ENCODE measurements at places on chromosomes 1 and 21. TPM values are rescaled to one million over a fixed set of nuclear protein-coding genes. Genes with fewer than 3 reads are reported as not detected.
A peak's percentile ranks its signal among the peaks of the same experiment; 100 is the strongest.

DNA sequence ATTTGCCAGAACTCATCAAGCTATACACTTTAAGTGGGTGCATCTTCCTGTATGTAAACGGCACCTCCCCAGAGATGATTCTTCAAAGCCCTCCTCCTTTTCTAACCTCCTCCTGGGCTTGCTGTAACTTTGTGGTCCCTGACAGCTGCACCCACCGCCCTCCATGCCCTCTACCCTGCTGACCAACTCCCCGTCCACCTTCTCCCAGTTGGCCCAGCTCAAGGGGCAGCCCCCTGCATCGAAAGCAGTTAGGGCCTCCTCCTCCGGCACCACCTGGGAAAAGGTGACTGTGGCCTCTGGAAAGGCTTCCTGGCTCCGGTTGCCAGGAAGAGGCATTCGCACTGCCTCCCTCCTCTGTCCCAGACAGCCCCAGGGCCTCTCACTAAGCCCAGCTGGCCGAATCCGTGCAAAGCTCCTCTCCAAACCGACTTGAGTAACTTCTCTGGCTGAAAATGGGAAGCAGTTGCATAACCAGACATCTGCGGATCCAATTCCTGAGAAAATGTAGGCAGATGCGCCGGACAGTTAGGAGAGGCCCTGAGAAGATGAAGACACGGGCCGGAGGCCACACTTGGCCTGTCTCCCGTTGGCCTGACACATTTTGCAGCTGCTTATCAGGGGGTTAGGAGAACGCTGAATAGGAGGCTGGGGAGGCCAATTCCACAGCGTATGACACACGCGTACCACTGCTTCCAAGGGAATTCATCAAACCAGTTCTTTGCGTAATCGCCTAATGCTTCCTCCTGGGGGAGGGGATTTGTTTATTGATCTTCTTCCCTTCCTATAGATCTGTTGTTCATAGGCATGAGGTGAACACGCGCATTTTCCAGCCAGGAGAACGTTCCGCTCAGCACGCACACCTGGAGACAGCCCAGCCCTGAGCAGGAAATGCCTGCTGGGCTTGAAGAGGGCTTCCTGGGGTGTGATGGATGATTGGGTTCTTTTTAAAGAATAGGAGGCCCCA, 48.7 kb upstream of the COL6A2 start:
- H3K27ac ChIP-seq: peak overlapping the region; percentile 83
- H3K4me1 ChIP-seq: peaks cover 4% of the 10 kb centered on the region
- peaks cover 9% of the 10 kb centered on the region for H3K27me3 ChIP-seq

DNA sequence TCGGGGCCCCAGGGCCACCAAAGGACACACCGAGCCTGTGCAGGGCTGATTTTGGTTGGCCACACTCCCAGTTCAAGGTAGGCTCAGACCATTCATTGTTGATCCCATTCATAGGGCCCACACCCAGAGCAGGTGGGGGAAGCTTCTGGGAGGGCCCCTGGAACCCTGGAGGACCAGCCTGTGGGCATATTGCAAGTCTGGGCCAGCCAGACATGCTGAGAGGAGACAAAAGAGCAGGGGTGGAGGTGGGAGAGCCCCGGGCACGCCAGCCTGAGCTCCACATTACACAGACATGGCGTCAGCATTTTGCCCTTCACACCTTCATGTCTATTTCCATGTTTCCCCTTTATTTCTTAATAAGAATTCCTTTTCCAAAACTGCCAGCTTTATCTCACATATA, 25.7 kb downstream of the PMVK start:
- no peak for DNase-seq
- peaks cover 11% of the 10 kb centered on the region for H3K4me1 ChIP-seq
- H3K27me3 ChIP-seq: no peaks in the 10 kb centered on the region
- no peaks in the 10 kb centered on the region for H3K36me3 ChIP-seq

DNA sequence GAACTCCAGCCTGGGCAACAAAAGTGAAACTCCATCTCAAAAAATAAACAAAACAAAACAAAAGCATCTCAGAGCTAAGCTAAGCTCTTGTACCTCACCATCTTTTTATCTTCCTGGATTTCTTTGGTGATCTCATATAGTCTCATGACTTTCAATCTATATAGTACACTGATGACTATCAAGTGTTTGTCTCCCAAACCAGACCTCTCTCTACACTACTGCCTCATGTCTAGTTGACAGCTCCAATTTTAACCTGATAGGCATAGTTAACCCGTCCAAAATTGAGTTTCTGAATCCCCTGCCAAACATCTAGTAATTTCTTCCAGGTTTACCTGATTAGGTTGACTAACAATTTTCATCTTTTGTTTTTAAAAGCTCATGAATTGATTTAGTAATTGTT, 151.7 kb downstream of the COP1 start:
- H3K27me3 ChIP-seq: no peaks in the 10 kb centered on the region
- DNase-seq: no peak
- no peak overlapping the region for H3K27ac ChIP-seq
- no peaks in the 10 kb centered on the region for H3K36me3 ChIP-seq
- H3K4me1 ChIP-seq: peaks cover 4% of the 10 kb centered on the region

SLFNL1 gene
- 2.0 TPM for total RNA-seq

DNA sequence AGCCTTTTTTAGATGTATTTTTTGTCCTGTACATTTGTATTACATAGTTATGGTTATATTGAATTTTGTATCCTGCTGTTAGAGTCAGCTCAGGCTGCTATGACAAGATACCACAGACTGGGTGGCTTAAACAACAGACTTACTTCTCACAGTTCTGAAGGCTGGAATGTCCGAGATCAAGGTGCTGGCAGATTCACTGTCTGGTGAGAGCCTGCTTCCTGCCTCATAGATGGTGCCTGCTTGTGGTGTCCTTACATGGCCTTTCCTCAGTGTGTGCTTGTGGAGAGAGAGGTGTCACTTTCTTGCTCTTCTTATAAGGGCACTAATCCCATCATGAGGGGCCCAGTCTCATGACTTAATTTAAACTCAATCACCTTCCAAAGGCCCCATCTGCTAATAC, 23.1 kb upstream of the MYSM1 start:
- H3K36me3 ChIP-seq: no peaks in the 10 kb centered on the region
- no peaks in the 10 kb centered on the region for H3K27me3 ChIP-seq
- no peak overlapping the region for H3K27ac ChIP-seq

DNA sequence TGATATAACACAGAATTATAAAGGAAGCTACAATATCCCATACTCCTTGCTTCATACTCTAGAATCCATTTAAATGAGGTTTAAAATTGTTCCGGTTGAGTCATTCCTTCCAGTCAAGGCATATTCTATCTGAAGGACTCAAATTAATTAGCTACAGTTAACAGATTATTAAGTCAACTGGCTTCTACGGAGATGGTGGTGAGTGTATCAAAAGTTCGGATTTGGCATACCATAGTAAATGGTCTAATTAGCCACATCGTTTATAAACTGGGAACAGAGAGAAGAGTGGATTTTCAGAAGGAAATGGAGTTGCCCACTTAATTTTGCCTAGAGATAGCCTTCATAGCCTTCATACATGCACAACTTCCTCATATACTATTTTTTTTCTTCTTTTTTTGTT, 1095.3 kb downstream of the TTLL7 start:
- no peaks in the 10 kb centered on the region for H3K4me1 ChIP-seq
- no peak for DNase-seq
- no peaks in the 10 kb centered on the region for H3K36me3 ChIP-seq
- H3K4me3 ChIP-seq: no peak overlapping the region
- H3K27ac ChIP-seq: no peak overlapping the region

DNA sequence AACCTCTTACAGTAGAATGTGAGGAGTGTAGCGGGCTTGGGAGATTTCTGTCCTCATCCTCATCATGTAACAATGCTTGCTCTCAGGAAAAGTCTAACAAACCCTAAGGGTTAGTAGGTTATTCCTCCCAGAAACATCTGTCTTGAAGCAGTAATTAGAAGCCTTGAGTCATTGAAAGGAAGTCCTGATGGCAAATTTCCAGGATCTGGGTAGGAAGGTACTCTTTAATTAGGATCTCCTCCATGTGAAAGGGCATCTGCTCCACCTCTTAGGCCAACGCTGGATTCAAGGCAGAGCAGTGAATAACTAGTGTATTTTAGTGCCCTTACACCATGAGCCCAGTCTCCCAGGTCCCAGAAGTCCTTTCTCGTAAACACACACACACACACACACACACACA, 106.6 kb upstream of the BARHL2 start:
- H3K4me3 ChIP-seq: no peak overlapping the region
- H3K36me3 ChIP-seq: no peaks in the 10 kb centered on the region
- no peaks in the 10 kb centered on the region for H3K27me3 ChIP-seq
- H3K4me1 ChIP-seq: no peaks in the 10 kb centered on the region

DNA sequence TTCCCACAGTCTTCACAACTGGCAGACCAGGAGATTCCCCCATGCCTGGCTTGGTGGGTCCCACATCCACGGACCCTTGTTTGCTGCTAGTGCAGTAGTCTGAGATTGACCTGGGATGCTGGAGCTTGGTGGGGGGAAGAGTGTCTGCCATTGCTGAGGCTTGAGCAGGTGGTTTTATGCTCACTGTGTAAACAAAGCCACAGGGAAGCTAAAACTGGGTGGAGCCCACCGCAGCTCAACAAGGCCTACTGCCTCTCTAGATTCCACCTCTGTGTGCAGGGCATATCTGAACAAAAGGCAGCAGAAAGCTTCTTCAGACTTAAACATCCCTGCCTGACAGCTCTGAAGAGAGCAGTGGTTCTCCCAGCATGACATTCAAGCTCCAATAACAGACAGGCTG, 177.3 kb upstream of the ETV3 start:
- DNase-seq: no peak
- H3K27me3 ChIP-seq: no peaks in the 10 kb centered on the region
- no peak overlapping the region for H3K4me3 ChIP-seq
- no peaks in the 10 kb centered on the region for H3K4me1 ChIP-seq
- H3K27ac ChIP-seq: no peak overlapping the region
- H3K36me3 ChIP-seq: no peaks in the 10 kb centered on the region

DNA sequence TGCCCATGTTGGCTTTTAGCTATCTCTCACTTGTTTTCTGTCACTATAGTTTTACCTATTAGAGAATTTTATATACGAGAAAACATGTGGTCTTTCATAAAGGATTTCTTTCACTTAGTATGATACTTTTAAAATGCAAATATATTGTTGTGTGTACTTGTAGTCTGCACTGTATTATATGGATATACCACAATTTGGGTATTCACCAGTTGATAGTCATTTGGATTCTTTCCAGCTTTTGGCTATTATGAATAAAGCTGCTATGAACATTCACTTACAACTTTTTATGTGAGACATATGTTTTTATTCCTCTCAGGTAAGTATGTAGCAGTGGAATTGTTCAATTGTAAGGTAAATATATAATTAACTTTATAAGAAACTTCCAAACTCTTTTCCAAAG, 441.5 kb downstream of the GPATCH2 start:
- H3K4me3 ChIP-seq: no peak overlapping the region
- DNase-seq: no peak
- no peaks in the 10 kb centered on the region for H3K27me3 ChIP-seq

Measured in gastrocnemius medialis (tissue), 4 donors.